ENCODE measurements at places on chromosomes 5 and 9. TPM values are rescaled to one million over a fixed set of nuclear protein-coding genes. Genes with fewer than 3 reads are reported as not detected.

The EGFL7 gene
- total RNA-seq = 0.31 TPM

DNA sequence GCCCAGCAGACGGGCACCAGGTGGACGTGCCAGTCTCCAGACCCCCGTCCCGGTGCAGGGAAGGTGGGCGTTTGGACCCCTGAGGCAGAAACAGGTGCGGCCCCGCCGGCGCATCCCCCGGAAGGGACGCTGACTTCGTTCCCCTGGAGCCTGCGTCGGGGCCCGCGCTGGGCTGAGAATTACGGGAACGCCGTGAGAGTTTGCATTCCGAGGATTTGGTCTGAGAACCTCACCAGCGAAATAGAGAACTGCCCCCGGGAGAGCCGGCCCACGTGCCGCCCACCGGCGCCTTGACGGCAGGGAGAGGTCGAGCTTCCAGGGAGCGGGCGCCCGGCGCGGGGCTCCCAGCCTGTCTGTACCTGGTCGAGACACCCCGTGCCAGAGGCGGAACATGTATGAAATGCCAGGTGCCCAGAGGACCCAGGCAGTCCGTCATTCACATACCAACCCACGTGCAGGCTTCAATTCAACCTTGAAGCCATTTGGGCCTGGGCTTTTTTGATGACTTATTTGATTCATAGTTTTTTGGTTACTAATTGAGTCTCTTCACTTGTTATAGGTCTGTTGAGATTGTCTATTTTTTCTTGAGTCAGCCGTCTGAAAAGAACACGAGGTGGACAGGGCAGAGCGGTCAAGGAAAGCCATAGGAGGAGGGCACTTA lies 877 bp upstream of the CAMSAP1 start:
- H3K27ac ChIP-seq = peak overlapping the region; percentile 86
- peaks cover 38% of the 10 kb centered on the region for H3K36me3 ChIP-seq
- peaks cover 44% of the 10 kb centered on the region for H3K4me1 ChIP-seq
- peak overlapping the region; percentile 68 for H3K4me3 ChIP-seq
- H3K27me3 ChIP-seq = no peaks in the 10 kb centered on the region

The FOXD4L6 gene
- not detected for total RNA-seq

The APBA1 gene
- total RNA-seq = 1.6 TPM

DNA sequence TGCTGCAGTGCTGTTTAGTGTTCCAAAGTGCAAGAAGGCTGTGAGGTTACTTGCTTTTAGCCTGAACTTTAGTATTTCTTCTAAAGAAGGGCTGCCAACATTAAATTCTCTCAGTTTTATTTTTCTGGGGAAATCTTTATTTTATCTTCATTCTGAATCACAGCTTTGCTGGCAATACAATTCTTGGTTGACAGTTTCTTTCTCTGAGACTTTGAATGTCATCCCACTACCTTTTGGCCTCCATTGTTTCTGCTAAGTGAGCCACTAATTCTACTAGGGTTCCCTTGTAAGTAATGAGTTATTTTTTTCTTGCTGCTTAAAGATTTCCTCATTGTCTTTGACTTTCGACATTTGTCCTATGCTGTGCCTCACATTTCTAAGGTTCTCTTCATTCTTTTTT lies 32.4 kb upstream of the SUSD1 start:
- no peaks in the 10 kb centered on the region for H3K4me1 ChIP-seq

DNA sequence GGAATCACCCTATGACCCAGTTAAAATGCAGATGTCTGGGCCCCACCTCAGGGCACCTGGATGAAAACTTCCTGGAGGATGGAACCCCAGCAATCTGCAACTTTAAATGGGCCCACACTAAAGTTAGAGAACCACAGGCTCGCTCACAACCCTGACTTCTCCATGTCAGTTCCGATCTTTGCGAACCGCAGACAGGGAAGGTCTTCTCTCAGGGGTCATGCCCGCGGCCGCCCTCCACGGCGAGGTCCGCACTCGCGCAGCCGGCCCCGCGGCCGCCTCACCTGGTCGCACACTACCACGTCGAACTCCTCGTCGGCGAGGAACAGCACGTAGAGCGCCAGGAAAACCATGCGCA lies 499 bp downstream of the ALG2 start:
- peaks cover 34% of the 10 kb centered on the region for H3K36me3 ChIP-seq
- DNase-seq = no peak
- peak overlapping the region; percentile 98 for H3K4me3 ChIP-seq
- H3K4me1 ChIP-seq = peaks cover 63% of the 10 kb centered on the region
- H3K27ac ChIP-seq = peak overlapping the region; percentile 99

GRCh38 chr5:157978061-157978460 lies 119.1 kb upstream of the CLINT1 start:
- H3K4me3 ChIP-seq = no peak overlapping the region
- H3K27ac ChIP-seq = no peak overlapping the region
- H3K36me3 ChIP-seq = no peaks in the 10 kb centered on the region
- DNase-seq = no peak
- peaks cover 33% of the 10 kb centered on the region for H3K27me3 ChIP-seq

DNA sequence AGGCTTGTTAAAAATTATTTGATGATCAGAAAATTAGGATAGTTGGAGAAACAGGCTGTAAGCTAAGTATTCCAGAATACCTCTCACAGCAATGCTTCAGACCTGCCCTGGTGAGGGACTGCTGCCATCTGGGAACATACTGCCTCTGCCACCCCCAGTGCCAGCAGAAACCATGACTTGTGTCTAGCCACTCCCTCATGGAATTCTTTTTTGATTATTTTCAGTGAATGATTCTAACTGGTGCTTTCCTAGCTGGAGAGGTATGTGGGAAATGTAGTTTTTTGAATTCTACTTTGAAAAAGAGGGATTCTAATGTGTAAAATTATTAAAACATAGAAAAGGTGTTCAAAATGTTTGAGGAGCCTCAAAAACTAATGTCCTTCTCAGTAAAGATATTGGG lies 126.3 kb downstream of the HMHB1 start:
- H3K4me3 ChIP-seq = no peak overlapping the region
- peaks cover 2% of the 10 kb centered on the region for H3K36me3 ChIP-seq
- DNase-seq = no peak
- peaks cover 2% of the 10 kb centered on the region for H3K4me1 ChIP-seq

The MCIDAS gene
- not detected for total RNA-seq

DNA sequence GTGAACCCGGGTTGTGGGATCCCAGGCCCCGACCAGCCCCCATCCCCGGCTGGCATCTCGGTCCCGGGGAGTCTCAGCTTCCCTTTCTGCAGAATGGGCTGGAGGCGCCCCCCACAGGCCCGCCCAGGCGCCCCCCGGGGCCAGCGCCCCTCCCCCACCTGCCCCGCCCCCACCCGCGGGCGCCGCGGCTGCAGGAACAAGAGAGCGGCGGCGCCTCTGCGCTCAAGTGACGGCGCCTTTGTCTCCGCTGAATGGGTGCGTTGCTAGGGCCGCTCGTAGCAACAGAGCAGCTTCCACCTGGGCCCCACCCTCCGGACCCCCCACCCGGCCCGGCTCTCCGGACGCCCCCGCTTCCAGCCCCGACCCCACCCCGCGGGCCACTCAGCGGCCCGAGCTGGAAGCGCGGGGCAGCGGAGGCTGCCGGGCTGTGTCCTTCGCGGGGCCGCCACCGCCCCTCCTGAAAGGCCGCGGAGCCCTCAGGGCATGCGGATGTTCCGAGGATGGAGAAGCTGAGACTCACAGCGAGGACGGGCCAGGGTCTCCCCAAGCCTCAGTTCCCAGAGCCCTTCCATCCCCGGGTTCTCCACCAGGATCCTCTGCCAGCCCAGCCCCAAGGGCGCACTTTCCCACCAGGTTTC lies 27.5 kb downstream of the ADGRD2 start:
- H3K36me3 ChIP-seq = no peaks in the 10 kb centered on the region
- peaks cover 14% of the 10 kb centered on the region for H3K27me3 ChIP-seq
- no peak overlapping the region for H3K27ac ChIP-seq
- DNase-seq = no peak
- no peak overlapping the region for H3K4me3 ChIP-seq
- peaks cover 4% of the 10 kb centered on the region for H3K4me1 ChIP-seq

The ZNF366 gene
- not detected for total RNA-seq

- H3K36me3 ChIP-seq = no peaks in the 10 kb centered on the region
- peaks cover 9% of the 10 kb centered on the region for H3K27me3 ChIP-seq
- DNase-seq = no peak
- H3K4me3 ChIP-seq = no peak overlapping the region
Measured at GRCh38 chr5:56558131-56558745, 257.1 kb upstream of the MAP3K1 start.

- H3K4me3 ChIP-seq = no peak overlapping the region
- H3K27ac ChIP-seq = no peak overlapping the region
- H3K27me3 ChIP-seq = no peaks in the 10 kb centered on the region
Measured at GRCh38 chr5:153096381-153096780, 394.1 kb upstream of the GRIA1 start.

The C5orf58 gene
- not detected for total RNA-seq

DNA sequence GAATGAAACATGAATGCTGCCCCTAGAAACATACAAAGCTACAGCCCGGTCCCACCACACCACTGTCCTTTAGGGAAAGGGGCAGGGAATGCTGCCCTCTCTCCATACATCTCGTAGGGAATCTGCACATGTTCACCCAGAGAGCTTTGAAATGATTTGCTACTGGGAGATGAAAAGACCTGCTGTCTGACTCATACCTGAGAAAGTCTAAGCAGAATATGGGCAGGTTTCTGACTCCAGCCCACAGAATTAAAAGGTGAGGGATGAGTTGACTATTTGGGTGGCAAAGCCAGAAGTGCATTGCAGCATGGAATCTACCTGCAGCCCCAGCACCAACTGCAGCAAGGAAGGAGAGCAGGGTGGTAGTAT lies 297.9 kb downstream of the TLE1 start:
- no peaks in the 10 kb centered on the region for H3K36me3 ChIP-seq
- no peak overlapping the region for H3K27ac ChIP-seq
- no peaks in the 10 kb centered on the region for H3K4me1 ChIP-seq
- no peak overlapping the region for H3K4me3 ChIP-seq
- H3K27me3 ChIP-seq = no peaks in the 10 kb centered on the region
- no peak for DNase-seq

The PAPPA gene
- total RNA-seq = not detected

The ZBED3 gene
- total RNA-seq = 0.71 TPM

DNA sequence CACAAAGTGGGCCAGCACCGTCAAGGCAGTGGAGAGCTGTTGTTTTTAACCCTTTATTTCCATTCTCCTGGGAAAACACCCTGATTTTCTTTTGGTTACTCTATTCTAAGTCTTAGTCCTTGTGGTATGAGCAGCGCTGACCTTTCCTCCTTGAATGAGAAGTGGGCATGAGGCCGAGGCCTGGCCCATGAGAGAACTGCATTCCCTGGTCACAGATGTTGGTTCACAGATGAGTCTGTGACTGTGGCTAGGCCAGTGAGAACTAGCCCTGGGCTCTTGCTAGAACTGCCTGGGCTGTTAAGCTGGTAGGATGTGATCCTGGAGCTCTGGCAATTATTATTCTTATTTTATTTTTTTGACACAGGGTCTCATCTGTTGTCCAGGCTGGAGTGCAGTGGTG lies 71.7 kb upstream of the KLF9 start:
- no peak overlapping the region for H3K27ac ChIP-seq
- no peak for DNase-seq
- H3K4me1 ChIP-seq = no peaks in the 10 kb centered on the region
- no peaks in the 10 kb centered on the region for H3K27me3 ChIP-seq
- no peaks in the 10 kb centered on the region for H3K36me3 ChIP-seq
- no peak overlapping the region for H3K4me3 ChIP-seq

DNA sequence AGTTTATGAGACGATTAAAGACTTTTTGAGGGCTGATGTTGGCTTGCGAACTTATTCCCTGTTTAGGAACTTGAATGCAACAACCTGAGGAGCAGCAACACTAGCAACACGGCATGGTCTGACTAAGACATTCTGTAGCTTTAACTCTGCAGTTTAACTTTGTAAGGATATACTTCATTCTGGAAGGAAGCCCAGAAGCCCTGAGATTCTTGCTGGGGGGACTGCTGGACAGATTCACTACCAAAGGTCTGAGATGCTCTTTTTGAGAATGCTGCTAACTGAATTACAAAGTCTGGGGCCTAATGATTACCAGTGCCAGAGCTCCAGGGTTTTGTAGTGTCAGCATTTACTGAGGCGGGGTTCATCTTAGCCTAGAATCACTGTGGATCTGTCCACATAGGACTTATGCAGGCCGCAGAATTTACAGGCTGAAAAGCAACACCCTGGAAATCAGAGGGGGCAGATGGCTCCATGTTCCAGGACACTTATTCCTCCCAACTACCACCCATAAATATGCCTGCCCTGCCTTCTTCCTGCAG lies 537.1 kb upstream of the CDH18 start:
- DNase-seq = no peak
- no peak overlapping the region for H3K4me3 ChIP-seq

The EQTN gene
- not detected for total RNA-seq

DNA sequence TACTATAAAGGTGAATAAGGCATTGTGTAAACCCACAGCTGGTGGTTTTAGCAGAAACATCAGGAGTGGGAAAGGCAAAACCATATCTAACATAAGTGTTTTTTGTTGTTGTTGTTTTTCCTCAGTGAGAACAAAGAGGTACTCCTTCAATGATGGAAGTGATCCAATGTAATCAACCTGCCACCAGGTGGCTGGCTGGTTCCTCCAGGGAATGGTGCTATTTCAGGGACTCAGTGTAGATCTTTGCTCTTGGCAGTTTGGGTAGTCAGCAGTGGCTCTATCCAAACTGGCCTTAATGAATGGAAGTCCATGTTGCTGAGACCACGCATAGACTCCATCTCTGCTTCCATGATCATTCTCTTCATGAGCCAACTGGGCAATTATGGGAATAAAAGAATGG lies 10.8 kb downstream of the DMRTA1 start:
- peaks cover 5% of the 10 kb centered on the region for H3K27me3 ChIP-seq
- no peak overlapping the region for H3K4me3 ChIP-seq
- no peak overlapping the region for H3K27ac ChIP-seq
- H3K4me1 ChIP-seq = no peaks in the 10 kb centered on the region
- no peaks in the 10 kb centered on the region for H3K36me3 ChIP-seq

DNA sequence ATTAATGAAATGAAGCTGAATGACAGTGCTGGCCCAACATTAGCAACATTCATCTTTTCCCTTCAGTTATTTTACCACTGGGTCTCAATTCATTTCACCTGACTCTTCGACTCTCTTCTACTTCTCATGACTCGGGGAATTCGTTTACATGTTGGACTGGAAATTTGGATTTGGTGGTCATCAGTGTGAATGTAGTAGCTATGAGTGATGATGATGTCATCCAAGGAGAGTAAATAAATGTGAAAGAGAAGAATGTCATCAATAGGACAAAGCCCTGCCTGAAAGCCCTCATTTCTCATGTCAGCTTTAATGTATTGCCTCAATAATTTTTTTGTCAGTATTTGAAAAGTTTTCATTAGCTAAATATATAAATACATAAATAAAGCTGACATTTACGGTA lies 21.9 kb upstream of the CFAP95 start:
- H3K36me3 ChIP-seq = no peaks in the 10 kb centered on the region
- peaks cover 24% of the 10 kb centered on the region for H3K27me3 ChIP-seq
- no peak overlapping the region for H3K4me3 ChIP-seq
- H3K4me1 ChIP-seq = peaks cover 2% of the 10 kb centered on the region

The CETN3 gene
- total RNA-seq = 28.2 TPM
